ENCODE measurements at places on chromosomes 3 and 15. TPM values are rescaled to one million over a fixed set of nuclear protein-coding genes. Genes with fewer than 3 reads are reported as not detected.

The TOPAZ1 gene
- polyA plus RNA-seq: not detected

The INAFM2 gene
- 22.0 TPM for polyA plus RNA-seq

The MASP1 gene
- polyA plus RNA-seq: 5.8 TPM

The PLA2G4E gene
- polyA plus RNA-seq: 0.07 TPM

The CD96 gene
- polyA plus RNA-seq: 0.76 TPM

The GOLGA6D gene
- 0.33 TPM for polyA plus RNA-seq

The RHOV gene
- polyA plus RNA-seq: 0.36 TPM

The LMCD1 gene
- 81.8 TPM for polyA plus RNA-seq

- no peak for DNase-seq
Measured at GRCh38 chr15:35173444-35174118, 88.5 kb upstream of the NANOGP8 start.

DNA sequence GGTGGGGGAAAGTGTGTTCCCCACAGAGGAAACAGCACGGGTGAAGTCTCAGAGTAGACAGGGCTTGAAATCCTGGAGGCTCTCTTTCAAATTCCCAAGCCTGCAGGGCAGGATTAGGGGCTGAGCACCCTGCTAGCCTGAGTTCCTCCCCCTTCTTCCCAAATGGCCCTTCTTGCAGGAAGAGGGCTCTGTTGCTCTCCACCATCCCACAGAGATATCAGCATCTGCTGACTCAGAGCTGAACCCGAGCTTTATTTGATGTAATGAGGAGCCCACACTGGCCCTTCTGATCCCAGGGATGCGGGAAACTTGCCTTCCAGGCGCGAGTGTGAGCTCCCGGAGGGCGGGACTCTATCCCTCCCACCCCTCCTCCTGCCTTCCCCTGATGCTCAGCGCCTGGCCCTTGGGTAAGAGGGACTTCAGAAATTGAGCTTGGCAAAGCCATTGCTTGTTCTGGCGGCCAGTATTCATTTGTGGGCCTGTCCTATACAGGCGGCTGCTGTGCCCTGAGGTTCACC lies 1.4 kb upstream of the STRA6 start:
- no peak for DNase-seq

- no peak for DNase-seq
Measured at GRCh38 chr3:128040660-128041059, 11.6 kb upstream of the SEC61A1 start.

DNA sequence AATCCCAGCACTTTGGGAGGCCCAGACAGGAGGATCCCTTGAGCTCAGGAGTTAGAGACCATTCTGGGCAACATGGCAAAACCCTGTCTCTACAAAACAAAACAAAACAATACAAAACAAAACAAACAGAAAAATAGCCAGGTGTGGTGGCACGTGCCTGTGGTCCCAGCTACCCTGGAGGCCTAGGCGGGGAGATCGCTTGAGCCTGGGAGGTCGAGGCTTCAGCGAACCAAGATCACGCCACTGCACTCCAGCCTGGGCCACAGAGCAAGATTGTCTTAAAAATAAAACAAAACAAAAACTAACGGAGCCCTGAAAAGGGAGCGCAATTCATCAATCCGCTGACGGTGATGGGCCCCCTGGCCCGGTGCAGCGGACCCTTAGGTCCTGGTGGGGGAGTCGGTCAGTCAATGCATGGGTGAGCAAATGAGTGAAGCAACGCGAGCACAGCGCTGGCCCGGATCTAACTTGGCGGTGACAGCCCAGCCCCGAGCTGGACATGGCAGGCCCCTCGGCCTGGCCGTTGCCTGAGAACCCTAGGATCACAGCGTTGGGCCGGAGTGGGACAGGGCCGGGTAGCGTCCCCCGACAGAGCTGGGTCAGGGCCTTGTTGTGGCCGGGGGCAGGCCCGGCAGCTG lies 52.4 kb upstream of the BLM start:
- DNase-seq: peak; percentile 62

DNA sequence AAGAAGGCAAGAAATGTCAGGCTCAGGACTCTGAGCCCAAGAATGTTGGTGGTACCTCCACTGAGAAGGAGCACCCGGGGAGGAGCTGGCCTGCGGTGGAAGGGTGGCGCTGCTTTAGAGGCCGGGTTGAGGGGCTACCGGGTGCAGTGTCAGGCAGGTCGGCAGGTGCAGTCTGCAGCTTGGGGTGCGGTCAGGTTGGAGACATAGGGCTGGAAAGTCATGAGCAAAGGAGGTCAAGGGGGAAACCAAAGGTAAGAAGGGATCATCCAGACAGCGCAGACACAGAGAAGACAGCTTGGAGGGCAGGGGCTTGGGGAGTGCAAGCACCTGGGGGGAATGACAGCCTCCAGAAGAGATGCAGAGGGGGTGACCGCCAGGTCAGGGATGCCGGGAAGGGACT lies 274.4 kb upstream of the LYSMD4 start:
- no peak for DNase-seq

GRCh38 chr3:69458803-69459365 lies 73.0 kb upstream of the FRMD4B start:
- DNase-seq: no peak

DNA sequence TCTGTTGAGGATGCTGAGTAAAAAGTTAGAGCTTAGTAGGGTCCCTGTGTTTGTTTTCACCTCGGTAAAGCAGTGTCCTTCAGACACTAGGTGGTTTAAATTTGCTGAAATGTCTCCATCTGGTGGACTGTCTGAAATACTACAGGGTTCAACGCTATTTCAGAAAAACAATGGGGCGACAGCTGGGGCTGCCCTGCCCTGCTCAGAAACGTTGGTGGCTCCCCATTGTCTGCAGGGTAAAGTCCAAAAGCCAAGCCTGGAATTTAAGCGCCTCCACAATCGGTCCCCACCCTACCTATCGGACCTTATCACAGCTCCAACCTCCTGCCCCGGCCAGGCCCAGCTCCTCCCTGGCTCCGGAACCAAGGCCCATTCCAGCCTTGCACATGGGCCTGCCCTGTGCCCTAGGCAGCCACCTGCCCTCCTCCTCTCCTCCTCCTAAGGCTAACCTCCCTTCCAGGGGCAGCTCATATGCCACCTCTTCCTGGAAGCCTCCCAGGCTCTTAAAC lies 4.3 kb upstream of the TSEN2 start:
- no peak for DNase-seq

DNA sequence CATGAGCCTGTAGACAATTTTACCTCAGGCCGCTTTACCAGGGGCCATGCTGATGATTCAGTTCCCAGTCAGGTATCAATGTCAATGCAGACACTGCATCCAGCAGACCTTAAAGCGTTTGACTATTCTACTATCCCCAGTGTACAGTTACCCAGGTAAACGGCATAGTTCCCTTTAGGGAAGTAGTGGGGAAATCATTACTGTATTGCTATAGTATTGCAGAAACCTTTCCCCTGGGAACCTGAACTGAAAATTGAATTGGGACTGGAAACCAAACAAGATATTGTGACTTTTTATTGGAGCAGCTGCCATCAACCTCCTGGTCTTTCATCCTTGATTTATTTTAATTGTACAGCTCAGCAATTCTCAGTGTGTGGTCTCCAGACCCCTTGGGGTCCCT lies 6.6 kb upstream of the INAFM2 start:
- DNase-seq: no peak

DNA sequence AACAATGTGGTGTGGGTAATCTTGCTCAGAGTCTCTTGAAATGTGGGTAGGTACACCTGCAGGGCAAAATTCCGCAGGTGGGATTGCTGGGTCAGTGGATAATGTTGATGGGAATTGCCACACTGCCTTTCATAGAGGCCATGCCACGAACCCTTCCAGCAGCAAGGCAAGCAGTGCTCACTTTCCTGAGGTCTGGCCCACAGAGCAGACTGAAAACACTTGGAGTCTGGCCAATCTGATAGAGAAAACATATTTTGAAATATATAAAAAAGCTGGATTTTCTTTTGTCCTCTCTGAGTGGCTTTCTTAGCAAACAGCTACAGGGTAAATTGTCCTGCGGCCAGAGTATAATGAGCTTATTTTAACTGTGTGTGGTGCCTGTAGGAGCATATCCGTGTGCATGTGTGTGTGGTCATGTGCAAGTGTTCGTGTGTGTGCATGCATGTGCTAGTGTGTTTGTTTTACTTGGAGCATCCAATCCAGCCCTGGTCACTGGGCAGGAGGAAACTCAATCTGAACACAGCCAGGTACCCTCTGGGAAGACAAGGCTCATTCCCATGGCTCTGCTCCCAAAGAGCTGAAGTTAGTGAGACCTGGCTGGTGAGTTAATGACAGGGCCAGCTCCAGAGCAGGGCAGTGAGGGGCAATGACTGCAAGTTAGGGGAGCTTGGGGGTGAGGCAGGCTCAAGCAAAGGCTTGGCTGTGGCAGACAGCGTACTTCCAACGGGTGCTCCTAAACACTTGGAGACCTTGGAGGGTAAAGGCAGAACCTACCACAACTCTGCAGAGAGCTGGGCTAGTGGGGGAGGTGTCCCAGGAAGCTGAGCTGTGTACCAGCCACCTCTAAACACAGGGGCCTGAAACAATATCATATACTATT lies 91.3 kb downstream of the PLXNA1 start:
- DNase-seq: peak; percentile 51

- no peak for DNase-seq
Measured at GRCh38 chr3:178107804-178108203, 428.4 kb upstream of the KCNMB2 start.

GRCh38 chr3:37566730-37567129 lies 294.9 kb upstream of the CTDSPL start:
- no peak for DNase-seq

DNA sequence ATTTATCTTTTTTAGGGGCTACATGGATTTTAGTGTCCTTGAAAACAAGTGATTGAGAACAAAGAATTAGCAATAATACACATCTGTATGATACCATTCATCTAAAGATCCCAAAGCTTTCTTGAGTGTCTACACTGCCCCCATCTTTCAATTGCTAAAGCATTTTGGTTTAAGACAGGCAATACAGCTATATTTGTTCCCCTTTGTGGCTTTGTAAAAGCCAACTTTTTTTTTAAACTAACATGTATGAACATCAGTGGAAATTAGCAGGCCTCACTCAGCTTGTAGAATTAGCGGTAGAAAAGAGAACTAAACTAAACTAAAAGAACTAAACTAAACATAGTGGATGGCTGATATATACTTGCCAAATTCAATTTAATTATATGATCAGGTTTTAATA lies 449.6 kb downstream of the MECOM start:
- DNase-seq: no peak

DNA sequence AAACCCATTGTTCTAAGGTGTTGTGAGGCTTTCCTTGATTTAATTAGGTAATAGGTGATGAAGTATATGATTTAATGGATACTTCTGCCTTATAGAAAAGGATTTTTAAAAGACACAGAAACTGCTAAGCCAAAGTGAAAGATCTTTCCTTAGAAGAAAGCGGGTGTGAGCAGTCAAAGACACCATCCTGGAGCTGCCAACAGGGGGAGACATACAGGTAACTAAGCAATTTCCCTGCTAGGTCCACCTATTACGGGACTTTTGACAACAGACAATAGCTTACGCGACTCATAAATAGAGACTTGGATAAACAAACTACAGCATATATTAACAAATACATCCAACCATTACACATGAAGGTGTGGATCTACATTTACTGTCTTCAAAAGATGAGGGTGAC lies 669.5 kb downstream of the SQOR start:
- no peak for DNase-seq

DNA sequence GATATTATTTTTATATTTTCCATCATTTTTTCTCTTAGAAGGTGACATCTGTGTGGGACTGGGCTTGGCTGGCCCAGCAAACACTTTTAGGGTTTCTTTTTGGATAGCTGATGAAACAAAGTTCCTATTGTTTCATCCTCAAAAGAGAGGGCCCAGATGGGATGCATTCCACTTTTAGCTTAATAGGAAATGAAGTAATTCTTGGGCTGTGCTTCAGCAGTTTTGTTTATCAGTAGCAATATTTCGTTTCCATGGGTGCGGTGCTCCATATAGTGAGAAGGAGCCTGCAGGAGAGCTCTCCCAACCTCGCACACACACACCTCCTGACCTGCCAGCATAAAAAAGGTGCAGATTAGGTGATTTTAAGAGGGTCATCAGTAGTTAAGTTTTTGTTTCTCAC lies 147.5 kb downstream of the AKAP13 start:
- DNase-seq: peak; percentile 77

DNA sequence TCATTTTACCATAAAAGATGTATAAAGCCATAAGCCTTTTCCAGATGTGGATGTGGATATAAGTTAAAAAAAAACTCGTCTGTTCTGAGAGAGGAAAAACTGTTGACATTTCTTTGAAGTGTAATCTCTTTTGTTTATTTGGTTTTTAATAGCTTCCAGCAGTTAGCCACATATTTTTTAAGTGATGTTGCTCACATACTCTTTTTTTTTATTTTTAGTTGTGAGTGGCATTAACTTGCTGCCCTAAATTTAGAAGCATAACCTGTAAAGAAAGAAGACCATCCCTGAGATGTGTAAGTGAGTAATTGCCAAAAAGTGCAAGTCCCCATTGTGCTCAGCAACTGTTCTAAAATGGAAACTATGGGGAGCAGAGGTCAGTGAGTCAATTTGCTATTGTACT lies 415.9 kb upstream of the MDFIC2 start:
- no peak for DNase-seq

DNA sequence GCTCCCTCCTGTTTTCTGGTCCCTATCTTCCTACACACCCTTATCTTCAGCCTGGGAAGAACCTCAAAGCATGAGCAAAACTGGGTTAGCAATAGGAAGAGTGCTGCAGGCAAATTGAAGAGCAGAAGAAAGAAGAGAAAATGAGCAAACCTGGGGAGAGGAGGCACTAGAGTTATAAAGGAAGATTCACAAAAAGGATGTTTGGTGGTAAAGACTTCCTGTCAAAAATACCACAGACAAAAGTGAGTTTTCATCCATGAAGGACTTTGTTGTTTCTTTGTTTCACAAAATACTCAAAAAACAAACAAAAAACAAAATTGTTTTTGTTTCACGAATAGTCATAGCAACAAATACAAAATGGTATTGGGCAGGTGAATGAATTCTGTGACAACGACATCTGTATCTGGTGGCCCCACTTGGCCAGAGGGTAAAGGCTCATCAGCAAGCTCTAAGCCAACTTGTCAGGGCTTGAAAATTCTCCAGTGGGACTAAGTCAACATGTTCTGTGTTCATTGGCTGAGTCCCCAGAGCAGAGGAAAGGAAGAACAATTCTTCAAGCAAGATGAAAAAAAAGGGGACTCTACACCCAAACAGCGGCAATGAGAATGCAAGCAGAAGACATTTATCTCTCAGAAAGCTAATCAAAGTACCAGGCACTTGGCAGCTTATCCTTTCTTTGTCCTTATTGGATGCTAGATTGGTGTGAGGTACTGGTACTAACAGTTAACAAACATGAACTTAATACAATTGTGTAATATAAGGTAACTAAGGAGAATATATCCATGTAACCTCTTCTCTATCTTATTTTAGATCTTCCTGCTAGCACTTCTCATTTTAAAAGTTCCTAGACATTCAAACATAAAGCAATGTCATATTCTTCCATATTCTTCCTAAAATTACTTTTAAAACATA lies 9.7 kb downstream of the ATP8B4 start:
- DNase-seq: no peak

GRCh38 chr3:136008221-136008620 lies 42.7 kb downstream of the PPP2R3A start:
- no peak for DNase-seq

Measured in right lung (tissue), 10 donors.